ENCODE measurements at places on chromosomes 1 and 21.
A peak's percentile ranks its signal among the peaks of the same experiment; 100 is the strongest.

GRCh38 chr1:110513511-110513910 lies 5.5 kb downstream of the KCNA10 start:
- DNase-seq: peak; percentile 36

DNA sequence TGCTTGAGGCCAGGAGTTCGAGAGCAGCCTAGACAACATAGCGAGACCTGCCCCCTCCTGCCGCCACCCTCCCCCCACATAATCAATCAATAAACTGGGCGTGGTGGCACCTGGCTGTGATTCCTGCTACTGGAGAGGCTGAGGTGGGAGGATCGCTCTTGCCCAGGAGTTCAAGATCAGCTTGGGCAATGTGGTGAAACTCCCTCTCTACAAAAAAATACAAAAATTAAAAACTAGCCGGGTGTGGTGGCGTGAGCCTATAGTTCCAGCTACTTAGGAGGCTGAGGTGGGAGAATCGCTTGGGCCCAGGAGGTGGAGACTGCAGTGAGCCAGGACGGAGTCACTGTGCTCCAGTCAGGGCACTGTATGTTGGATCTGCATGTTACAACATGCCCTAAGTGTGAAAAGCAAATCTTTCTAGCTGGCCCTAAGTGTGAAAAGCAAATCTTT lies 7.0 kb upstream of the MDM4 start:
- no peak for DNase-seq

GRCh38 chr1:115450501-115451040 lies 112.5 kb upstream of the NGF start:
- DNase-seq: no peak

- peak; percentile 41 for DNase-seq
These were observed 607 bp downstream of the BTG3 start for GRCh38 chr21:17612023-17612564.

GRCh38 chr1:36790191-36790590 lies 244.1 kb downstream of the GRIK3 start:
- no peak for DNase-seq
